ENCODE measurements at places on chromosomes 12 and 14.
A peak's percentile ranks its signal among the peaks of the same experiment; 100 is the strongest.

GRCh38 chr12:28253161-28253641 is 62.9 kb downstream of the CCDC91 start:
- DNase-seq = no peak

GRCh38 chr12:42716491-42716891 is 126.9 kb upstream of the PRICKLE1 start:
- no peak for DNase-seq

- peak; percentile 78 for DNase-seq
These were observed 400 bp upstream of the PRIMA1 start for GRCh38 chr14:93788543-93789227.

DNA sequence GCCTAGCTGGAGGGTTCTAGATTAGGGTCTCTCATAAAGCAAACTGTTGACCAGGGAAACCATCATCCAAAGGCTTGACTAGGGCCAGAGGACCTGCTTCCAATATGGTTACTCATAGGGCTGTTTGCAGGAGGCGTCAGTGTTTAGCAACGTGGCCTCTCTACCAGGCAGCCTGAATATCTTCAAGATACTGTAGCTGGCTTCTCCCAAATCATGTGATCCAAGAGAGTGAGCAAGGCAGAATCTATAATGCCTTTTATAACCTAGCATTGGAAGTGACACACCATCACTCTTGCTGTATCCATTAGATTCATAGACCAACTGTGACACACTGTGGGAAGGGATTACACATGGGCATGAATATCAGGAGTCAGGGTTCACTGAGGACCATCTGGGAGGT is 17.3 kb downstream of the TPH2 start:
- DNase-seq = no peak

DNA sequence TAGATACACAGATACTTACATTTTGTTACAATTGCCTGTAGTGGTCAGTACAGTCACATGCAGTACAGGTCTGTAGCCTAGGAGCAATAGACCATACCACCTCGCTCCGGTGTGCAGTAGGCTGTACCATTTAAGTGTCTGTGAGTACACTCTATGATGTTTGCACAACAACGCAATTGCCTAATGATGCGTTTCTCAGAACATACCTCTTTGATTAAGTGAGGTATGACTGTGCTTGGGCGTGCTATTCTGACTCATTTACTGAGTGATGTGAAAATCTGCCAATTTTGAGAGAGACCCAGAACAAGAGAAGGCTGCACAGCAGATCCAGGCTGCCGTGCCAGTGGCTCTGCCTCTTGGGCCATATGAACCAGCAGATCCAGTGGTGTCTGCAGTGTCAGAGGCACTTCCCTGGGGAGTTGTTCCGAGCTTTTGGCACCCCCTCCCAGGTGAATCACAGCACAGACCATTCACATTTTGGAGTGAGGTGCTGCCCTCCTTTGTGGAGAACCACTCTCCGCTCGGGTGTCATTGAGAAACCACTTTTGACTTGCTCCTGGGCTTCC is 20.4 kb downstream of the DLK1 start:
- no peak for DNase-seq

DNA sequence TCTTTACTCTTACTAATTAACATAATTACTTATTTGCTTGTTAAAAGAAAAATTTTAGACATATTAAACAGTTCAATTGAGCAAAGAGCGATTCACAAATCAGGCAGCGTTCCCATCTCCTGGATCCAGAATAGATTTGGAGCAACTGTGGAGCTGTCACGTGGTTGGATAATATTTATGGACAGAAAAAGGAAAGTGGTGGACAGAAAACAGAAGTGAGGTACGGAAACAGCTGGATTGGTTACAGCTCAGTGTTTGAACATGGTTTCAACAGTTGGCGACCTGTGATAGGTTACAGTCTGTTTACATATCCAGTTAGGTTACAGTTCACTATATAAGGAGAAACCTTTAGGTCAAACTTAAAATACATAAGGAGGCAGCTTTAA is 19.7 kb upstream of the FAM234B start:
- no peak for DNase-seq

- no peak for DNase-seq
These were observed 113.7 kb downstream of the DUSP6 start for GRCh38 chr12:89238593-89238992.

DNA sequence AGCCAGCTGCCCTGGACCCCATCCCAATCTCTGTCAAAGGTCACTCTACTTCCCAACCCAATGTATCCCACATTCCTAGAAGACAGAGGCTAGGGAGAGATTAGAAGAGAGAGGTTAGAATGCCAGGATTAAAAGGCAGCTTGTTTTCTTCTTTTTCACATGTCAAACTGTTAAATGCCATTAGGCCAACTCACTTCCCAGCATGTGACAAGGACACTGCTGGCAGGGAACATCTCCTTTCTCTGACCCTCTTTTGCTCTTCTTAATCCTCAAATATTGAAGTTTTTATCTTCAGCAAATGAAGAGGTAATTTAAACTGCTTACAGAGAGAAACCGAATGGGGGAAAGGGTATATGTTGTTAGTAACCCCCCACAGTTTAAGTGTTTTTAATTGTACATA is 89.1 kb downstream of the BBS10 start:
- DNase-seq = no peak

DNA sequence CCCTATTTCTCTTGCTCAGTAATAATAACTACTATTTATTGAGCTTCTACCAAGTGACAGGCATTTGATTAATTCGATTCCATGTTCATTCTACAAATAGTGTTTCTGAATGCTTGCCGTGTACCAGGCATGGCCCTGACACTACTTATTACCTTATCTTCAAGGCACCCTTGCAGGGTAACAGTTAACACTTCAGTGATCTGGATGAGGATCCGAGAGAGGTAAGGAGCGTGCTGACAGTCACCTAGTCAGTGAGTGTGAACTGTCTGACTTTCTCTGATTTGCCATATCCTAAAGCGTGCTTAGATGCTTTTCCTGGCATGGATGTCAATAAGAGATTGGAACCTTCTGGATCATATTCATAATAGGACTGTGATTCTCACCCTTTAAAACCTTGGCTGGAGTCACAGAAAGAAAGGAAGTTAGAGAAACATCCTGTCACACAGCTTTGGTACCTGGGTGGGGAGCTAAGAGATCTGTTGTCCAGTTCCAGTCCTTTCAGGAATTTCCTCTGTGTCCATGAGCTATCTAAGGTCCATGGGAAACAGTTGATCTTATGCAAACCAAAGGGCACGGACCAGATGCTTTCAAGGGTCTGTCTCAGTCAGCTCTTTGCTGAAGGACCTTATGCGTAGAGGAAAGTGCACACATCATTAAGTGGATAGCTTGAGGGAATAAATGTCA is 54.8 kb downstream of the PPFIBP1 start:
- no peak for DNase-seq

GRCh38 chr14:68931063-68931462 is 48.0 kb downstream of the ACTN1 start:
- no peak for DNase-seq

DNA sequence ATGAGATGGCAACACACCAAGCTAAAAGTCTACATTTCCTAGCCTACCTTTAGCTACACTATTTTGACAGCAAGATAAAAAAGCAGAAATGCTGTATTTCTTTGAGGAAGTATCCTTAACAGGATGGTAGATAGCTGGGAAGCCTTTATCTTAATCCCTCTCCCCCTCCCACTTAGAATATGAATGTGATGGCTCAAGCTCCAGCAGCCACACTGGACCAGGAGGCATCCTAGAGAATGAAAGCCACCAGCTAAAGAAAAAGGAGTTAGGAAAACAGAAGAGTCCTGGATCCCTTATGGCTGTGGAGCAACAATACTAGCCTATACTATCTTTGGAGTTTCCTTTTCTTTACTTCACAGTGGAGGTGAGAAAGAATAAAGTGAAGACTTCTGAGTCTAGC is 15.1 kb downstream of the NAP1L1 start:
- no peak for DNase-seq

- DNase-seq = no peak
These were observed 157.9 kb downstream of the PAWR start for GRCh38 chr12:79532907-79533288.

DNA sequence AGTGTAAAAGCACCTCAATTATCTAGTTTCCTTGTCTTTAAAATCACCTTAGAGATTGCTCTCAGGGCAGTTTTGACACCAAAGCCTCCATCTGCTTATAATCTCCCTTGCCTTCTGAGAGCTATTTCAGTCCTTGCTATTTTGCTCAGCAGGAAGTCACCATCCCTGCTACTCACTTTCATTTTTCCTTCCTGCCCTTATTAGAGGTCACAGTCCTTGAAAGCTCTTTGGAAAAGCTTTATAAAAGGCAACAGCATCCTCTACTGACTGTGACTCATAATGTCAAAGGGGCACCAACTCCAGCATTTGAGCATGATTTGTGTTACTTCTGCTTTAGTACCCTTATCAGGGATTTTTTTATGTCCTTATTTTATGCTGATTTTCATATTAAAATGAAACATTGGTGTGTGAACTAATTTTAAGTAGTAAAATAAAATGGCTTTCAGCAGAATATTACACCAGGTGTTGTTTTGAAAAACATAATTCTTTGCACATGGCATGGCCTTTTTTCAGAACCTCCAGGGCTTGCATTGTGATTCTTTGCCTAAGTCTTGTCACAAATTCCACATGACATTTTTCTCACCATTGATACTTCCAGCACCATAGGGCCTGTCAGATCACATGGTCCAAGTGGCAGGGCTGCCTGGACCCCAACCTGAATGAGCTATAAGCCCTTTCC is 213.0 kb downstream of the ADAMTS20 start:
- no peak for DNase-seq

DNA sequence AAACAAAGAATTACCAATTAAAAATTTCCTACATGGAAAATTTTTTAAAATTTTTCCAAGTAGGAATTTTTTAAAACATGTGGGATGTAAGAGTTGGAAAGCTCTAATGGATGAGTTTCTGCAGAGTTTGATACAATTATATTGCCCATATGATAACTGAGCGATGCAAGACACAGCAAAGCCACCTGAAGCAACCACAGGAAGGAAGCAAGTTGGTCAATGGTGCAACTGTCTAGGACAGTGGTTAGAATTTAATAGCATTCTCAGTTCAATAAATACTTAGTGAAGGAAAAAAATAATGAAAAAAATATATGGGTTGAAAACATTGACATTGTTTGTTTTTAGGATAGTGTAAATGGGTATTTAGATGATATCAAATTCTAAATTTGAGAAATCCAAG is 178.6 kb upstream of the GARIN2 start:
- no peak for DNase-seq

- no peak for DNase-seq
These were observed 12.3 kb upstream of the RTRAF start for GRCh38 chr14:51977075-51977474.

DNA sequence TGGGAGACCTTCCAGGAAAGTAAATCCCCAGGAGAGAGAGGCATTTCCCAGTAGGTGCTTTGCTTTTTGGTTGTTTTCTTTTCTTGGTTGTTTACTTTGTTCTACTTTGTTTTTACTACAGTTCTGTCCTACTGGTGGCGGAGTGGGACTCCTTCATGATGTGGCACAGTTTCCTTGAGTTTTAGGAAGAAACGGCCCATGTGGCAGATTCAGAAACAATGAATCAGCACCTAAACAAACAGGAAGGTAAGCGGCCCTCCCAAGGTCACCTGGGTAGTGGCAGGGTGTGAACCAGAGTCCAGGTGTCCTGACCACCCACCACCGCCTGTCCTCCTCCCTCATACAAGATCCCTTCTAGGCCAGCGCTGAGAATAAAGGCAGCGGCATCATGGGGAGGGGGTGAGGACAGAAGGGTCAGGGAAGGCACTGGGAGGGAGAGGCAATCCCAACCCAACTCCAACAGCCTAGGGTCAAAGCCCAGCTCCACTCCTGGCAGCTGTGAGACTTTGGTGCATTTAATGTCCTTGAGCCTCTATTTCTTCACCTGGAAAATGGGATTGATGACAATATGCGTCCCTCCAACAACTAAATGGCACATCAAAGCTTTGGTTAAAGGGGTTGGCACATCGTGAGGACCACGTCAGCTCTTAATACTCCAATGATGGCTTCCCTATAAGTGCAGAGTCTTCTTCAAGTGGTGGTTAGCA is 111.5 kb upstream of the BCL2L14 start:
- DNase-seq = no peak

DNA sequence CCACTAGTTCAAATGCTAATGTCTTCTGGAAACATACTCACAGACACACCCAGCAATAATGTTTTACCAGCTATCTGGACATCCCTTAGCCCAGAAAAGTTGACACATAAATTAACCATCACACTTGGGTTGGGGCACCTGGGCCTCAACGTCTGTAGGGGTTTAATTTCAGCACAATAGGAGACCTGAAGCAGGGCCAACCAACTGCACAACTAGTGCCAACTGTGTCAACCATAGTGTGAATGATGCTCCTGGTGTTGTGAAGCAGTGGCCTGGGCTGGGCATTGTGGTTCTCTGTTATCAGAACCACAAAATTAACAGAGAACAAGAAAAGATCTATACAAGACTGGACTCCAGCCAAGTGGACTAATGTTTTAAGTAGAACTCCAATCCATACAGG is 106.7 kb upstream of the PPM1H start:
- DNase-seq = no peak

DNA sequence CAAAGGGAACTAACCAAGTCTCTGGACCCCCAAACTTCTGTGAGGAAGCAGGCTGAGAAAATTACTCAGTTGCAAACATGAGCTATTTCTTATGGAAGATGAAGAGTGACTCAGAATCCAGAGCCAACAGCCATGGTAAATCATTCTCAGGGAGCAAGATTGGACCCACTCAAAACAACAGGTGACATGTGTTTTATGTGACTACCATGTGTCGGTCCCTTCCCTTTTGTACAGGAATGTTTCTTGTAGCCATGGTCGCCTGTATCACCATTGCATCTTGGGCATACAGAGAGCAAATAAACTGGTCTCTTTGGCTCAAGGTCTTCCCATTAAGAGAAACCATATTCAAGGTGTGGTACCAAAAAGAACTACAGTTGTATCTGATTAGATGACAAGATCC is 75.4 kb upstream of the COCH start:
- DNase-seq = no peak
